ENCODE measurements at places on chromosomes 5 and 9.

DNA sequence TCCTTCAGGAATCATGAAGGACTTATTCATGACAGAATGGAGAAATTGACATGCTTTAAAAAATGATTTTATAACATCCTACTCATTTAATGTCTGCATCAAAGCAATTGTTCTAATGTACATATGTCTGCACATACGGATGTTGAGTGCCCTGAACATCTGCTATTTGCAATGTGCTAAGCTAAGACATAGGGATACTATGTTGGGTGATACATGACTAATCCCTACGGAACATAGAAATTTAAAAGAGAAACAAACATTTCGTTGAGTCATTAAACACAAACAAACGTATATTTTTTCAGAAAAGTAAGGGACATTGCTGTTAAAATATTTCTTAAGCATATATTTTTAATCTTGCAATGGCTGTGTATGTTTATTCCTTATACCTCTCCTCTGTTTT is 686.5 kb upstream of the ADAMTS16 start:
- no peak for DNase-seq

GRCh38 chr5:14579731-14580397 is 1.7 kb upstream of the OTULINL start:
- no peak for DNase-seq

DNA sequence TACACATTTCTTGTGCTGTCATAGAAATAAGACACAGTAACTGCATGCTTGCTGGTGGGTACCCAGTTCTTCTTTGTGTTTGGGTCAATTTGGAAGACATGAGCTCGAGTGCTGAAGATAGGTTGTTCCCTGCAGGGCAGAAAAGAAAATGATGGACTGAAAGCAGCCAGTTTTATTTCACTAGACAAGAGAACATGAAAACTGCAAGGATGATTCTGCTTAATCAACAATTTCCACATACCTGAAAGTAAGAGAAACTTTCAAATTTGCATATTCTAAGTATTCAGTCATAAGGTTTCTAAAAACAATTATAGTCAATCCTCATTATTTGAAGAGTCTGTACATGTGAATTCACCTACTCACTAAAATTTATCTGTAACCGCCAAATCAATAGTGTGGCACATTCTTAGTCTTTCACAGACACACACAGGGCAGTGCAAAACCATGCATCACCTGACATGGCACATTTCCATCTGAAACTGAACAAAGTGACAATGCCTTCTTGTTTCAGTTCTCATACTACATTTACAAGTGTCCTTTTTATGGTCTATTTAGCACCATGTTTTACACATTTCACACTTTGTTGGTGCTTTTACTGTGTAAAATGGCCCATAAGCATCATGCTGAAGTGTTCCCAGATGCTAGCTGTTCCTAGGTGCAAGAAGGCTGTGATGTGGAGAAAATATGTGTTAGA is 56.9 kb downstream of the HOMER1 start:
- no peak for DNase-seq

- DNase-seq = no peak
Measured at GRCh38 chr9:117224695-117225094, 190.2 kb downstream of the ASTN2 start.

DNA sequence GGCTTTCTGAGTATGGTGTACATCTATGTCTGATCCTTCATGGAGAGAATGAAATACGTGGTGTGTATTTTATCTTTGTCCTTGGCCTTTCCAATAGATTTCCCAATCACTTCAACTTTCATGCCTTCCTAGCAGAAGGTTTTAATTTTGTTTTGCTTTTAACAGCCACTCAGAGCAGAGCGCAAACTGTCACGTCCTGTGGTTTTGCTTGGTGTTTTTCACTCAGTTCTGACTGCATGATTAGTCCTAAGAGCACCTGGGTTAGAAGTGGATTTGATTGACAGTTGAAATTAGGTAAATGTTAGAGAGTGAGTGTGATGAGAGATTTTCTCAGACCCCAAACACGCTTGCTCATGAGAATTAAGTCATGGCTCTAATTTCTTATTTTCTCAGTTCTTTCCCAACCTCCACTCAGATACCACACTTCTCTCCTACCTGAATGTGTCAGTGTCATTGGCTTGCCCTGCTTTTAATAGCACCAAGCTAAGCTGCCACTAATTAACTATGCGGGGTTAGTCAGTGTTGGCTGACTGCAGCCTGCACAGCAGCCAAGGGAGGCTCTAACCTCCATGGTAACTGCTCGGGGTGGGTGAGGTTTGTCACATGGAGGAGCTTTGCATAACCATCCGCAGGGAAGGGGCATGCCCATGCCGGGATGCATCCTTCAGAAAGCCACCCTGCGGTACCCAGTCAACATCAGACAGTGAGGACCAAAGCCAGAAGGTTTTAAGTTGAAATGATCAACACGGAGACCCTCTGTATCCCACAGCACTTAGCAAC is 173.4 kb downstream of the NR3C1 start:
- DNase-seq = no peak

GRCh38 chr5:548256-548655 is 24.0 kb upstream of the SLC9A3 start:
- DNase-seq = no peak

GRCh38 chr5:136330353-136331038 is 34.8 kb downstream of the TRPC7 start:
- no peak for DNase-seq

DNA sequence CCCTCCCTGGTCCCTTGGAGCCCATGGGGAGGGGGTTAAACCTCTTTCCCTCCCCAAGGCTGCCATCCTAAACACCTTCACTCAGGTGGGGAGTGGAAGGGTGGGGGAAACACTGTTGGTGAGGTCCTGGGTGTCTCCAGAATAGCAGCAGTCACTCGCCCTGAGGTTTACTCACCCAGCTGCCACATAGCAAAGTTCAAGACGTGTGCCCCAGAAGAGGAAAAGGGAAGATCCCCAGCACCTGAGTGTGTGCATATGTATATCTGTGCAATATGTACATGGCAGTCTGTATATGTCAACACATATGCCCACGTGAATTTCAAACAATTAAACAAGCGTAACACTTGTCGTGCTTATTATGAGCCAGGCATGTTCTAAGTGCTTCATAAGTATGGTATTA is 31.3 kb upstream of the SMU1 start:
- DNase-seq = no peak

- no peak for DNase-seq
Measured at GRCh38 chr5:131952301-131952857, 6.9 kb upstream of the MEIKIN start.

- DNase-seq = no peak
Measured at GRCh38 chr5:177432143-177432838, 5.8 kb downstream of the GRK6 start.

GRCh38 chr5:58122157-58122556 is 337.7 kb downstream of the PLK2 start:
- no peak for DNase-seq

DNA sequence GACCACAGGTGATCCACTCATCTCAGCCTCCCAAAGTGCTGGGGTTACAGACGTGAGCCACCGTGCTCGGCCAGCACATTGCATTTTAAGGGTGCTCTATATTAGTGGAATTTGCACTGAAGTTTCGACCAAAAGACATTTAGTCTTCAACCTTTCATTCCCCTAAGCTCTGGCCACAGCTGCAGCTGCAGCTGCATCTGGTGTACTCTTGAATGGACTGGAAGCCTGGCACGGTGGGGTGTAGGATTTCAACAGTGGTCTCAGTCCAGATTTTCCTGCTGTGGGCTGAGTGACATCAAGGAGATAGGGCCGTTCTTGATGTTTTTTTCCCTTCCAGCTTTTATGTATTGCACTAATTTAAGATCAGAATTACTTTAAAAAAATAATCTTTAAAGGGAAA is 255.2 kb downstream of the PDZD2 start:
- no peak for DNase-seq

DNA sequence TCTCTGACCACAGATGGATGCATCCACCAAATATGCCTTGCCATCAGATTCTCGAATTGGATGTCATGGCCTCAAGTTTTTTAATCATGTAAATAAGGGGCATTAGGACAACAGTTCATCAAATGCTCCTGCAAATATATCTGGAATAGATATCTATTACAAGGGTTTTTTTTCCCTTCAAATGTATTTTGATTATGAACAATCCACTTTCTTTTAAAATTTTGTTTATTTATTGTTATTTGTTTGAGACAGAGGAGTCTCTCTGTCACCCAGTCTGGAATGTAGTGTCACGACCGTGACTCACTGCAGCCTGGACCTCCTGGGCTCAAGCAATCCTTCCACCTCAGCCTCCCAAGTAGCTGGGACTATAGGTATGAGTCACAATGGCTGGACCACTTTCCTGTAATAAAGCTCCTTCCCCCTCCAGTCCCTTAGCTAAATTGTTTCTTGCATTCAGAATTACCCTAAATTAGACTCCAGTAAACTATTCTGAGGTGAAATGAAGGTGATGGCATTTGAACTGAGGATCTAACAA is 1412.1 kb downstream of the EFNA5 start:
- DNase-seq = no peak

GRCh38 chr9:17648516-17648915 is 69.7 kb downstream of the SH3GL2 start:
- no peak for DNase-seq

DNA sequence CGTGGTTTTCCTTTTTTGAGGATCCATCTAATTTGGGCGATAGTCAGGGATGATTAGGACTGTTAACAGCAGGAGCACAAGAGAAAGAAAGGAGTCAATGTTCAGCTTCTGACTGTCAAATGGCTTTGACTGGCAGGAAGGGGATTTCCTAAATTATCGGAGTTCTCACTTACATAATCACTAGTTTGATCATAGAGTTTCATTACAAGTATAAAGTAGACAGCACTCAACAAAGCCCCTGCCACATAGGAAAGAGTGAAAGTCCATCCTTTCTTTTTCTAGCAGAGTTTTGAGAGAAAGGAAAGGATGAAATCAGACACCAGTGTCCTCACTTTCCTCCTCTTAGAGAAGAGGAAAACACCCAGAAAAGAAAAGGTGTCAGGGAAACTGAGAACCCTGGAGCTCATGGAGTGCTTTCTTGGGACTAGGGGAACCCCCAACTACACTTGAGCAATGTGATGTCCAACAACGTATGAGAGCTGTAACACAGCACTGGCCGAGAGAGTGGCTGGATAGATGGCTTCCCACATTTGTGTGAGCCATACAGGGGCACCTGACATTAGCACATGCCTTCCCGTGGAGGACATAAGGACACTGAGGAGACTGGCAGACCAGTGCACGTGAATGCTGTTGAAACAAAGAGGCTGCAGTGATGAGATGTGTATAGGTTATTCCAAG is 26.0 kb upstream of the LPAR1 start:
- DNase-seq = no peak

- DNase-seq = no peak
Measured at GRCh38 chr5:137300411-137301240, 198.5 kb downstream of the SPOCK1 start.

DNA sequence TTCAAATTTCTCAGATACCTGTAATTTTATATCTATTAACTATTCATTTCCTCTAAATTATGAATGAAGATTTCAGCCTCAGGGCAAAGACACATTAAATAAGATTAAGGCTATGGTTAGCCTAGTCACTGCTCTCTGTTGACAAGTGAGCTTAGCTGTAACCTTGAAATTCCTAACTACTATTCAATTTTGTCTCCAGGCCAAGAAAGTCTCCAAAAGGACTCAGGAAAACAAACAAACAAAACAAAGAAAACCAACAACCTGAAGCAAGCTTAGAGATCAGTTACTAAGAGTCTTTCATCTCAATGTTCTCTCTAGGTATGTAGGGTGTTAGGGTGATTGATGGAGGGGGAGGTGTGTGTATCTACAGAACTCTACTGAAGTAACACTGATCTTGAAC is 9.6 kb upstream of the CTNNAL1 start:
- no peak for DNase-seq

DNA sequence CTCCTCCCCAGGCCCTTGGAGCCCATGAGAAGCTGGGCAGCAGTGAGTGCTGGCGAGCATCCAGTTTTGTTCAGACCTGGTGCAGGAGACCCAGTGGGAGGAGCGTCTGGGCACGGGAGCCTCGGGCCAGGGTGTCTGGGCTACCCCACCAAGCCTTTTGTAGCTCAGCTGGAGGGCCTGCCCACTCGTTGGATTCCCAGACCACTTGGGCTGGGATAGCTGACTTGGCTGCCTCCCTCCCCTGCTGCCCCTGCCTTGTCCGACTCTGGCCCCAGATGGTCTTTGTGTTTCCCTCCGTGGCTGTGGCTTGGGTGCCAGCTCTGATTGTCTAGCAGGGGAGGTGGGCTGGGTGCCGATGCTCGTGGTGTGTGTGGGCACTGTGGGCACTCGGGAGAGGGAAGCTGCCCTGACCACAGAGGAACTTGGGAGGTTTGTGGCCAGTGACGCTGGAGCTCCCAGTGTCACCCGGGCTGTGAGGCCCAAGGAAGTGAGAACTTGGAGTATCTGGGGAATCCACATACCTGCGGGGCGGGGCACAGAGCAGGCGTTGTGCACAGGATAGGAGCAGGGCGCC is 47.3 kb downstream of the WNK2 start:
- DNase-seq = no peak
